Ovary (tissue), 10 donors: ENCODE measurements at places on chromosomes 6 and 20. TPM values are rescaled to one million over a fixed set of nuclear protein-coding genes. Genes with fewer than 3 reads are reported as not detected.

GRCh38 chr6:163459536-163459935 lies 45.0 kb downstream of the QKI start:
- DNase-seq, result no peak

DNA sequence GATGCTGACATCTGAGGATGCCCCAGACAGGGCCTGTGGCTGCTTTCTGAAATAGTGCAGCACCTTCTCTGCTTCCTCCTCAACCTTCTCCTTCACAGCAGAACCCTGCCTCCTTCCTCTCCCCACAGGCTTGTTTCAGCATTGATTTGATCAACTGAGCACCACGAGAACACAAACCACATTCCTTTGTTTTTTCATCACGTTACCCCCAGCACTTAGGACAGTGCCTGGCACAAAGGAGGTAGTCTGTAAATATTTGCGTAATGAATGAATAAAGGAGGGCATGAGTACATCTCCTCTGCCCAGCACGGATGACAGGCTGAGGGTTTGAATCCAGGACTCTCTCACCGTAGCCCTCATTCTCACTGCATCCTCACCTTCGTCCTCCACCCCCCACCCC lies 21.3 kb upstream of the WFDC2 start:
- DNase-seq, result no peak

GRCh38 chr20:3250091-3250504 lies 11.1 kb upstream of the SLC4A11 start:
- DNase-seq, result peak; percentile 21

DNA sequence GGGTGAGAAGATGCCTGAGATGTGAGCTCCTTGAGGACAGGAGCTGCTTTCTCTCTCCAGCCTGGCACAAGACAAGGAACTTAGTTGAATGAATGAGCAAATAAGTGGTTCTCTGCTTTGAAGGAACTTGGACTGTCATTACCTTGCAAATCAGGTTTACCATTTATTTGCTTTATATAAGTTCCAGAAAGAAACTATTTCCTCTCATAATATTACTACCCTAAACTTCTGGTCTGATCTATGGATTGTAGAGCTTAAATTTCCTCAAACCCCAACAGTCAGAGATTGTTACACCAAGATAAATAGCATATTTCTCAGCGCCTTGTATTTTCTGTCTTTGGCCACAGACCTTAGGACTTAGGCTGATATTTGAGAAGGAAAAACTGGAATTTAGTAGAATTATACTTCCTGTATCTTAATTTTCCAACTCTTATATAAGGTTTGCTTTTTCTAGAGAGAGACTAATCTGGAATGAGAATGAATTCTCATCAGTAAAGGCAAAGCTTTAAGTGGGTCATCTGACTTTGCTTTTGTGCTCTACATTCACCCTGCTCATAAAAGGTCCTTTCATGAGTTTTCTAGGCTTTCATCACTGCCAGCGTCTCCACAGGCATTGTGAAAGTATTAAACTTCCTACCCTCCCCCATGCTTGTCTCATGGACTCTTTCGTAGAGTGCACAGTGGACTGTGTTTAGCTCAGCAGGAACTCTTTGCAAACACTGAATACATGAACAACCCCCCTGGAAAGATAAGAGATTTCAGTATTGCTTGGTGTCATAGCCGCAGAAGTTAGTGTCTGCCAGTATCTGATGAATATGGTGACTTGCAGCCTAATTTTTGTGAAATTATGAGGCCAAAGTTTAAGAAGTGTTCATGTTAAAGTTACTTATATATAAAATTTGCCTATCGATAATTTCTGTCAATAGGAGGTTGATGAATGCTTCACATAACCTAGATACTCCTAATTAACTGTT lies 74.0 kb downstream of the PTPRA start:
- no peak for DNase-seq

GRCh38 chr20:54843431-54843830 lies 368.0 kb downstream of the DOK5 start:
- no peak for DNase-seq

DNA sequence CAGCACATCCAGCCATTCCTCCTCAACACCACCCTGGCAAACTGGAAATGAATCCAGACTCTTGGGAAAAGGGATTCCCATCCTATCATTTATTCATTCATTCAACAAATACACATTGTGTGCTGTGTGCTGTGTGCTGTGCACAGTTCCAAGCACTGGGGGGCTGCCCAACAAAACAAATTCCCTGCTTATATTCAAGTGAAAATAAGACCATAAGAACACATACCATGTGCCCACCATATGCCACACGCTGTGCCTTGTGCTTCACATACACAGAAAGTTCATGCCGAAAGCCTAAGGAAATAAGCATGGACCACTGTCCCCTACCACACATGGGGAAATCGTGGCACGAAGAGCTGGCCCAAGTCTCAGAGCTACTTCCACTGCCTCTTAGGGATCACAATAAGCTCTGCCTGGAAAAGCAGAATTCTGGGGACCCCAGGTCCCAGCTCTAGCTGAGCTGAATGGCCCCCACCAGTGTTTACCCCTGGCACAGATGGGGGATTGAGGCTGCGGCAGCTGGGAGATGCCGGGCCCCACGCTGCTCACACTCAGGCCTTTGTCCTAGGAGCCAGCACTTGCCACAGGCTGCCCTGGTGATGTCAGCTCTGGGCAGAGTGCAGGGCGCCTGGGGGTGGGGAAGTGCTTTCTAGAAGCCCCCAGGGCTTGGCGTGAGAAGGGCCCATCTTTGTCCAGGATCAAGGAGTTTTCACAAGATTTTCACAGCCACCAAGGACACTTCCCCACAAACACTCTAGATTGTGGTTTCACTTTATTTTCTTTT lies 99.6 kb downstream of the PREX1 start:
- DNase-seq, result no peak

GRCh38 chr6:68559070-68559469 lies 76.0 kb upstream of the ADGRB3 start:
- DNase-seq, result no peak

DAAM2 gene
- total RNA-seq, result 22.9 TPM

MED20 gene
- 13.3 TPM for total RNA-seq

GRCh38 chr6:15017261-15017660 lies 228.6 kb upstream of the JARID2 start:
- DNase-seq, result no peak

DNA sequence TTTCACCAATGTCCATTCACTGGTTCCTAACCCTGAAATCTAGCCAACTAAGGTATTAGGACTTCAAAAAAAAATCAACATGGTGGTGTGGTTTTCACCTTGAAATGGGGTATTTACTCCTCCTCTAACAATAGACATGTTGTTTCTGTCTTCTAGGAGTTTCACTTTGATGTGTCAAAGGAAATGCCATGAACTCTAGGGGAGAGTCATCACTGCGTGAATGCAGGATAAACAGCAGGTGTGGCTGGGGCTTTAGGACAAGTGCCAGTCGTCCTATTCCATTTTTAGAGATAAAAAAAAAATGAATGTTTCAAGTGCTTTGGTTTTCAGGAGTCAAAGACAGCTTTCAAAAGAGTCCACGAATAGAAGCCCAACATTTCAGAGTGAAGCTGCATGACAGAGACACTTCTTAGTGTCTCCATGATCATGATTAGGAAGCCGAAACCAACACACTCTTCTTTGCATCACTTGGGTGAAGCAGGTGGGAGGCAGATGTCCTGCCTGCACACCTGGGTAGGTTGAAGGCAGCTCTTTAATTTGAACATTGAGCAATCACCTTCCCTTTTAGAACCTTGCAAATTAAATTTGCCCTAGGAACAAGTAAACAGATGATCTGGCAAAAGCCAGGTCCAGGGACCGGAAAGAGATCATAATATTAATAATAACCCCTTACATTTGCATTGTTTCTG lies 328.5 kb upstream of the PRDM1 start:
- no peak for DNase-seq

DNA sequence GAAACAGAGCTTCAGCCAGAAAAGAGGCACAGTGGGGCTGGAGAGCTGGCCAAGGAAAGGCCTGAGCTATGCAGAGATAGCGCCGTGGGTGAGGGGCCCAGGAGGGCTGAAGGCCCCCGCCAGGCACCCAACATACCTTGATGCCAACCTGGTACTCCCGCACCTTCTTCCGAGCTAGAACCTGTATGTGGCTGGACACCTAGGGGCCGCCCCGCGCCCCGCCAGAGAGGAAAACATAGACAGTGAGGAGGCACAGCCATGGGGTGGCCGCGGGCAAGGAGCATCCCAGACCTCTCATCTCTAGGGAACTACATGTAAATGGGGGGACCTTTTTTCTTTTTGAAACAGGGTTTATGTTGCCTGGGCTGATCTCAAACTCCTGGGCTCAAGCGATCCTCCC lies 12.0 kb downstream of the RPL10A start:
- no peak for DNase-seq

DNA sequence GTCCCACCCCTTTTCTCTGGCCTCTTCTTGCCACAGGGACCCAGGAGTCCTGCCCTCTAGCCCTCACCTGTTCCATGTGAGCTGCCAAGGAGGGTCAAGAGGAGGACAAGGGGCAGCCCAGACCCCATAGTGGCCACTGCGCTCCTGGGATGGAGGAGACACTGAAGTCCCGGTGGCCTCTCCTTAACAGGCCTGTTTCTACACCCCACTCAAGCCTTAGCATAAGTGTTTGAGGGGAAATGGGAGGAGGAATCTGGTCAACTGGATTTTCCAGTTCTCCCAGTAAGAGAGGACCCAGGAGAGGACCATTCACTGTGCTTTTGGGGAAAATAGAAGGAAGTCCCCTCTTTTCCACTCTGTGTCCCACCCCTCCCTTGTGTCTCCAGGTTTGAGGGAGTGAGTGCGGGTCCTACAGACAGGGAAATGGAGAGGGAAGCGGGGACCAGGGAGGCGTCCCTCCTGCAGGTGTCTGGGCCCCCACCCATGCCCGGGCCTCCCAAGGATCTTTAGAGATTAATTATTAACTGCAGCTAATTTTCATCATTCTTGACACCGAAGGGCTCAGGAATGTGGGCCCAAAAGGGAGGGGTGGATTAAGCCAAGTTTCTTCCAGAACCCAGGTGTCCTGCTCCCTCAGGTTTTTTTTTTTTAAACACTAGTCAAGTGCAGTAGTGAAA lies at the start of gene SFTA2:
TSS of gene SFTA2 (minus strand) at position 202 of the 677 bp plus-strand sequence. CDS start at position 128, 74 bp downstream.
- no peak for DNase-seq

GRCh38 chr6:1233924-1234323 lies 78.0 kb upstream of the FOXQ1 start:
- DNase-seq, result no peak

- no peak for DNase-seq
These were observed 132.7 kb downstream of the AGPAT4 start for GRCh38 chr6:161141173-161141572.

DNA sequence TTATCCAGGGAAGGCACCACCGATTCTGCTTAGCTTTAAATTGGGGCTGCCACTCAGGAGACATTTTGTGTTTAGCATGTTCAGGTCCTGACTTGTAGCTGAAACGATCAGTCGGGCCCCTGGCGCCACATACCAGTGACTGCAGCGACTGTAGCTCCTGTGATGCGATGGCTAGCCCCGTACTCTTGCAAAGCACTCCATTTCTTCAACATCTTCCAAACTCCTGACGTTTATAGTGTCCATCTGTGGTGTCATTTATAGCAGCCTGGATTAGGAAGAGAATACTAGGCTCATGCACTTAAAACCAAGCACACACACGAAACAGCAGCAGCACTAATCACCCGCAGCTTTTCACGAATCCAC lies 13.0 kb downstream of the POU3F2 start:
- no peak for DNase-seq
